ENCODE measurements at places on chromosomes 6 and 20.

DNA sequence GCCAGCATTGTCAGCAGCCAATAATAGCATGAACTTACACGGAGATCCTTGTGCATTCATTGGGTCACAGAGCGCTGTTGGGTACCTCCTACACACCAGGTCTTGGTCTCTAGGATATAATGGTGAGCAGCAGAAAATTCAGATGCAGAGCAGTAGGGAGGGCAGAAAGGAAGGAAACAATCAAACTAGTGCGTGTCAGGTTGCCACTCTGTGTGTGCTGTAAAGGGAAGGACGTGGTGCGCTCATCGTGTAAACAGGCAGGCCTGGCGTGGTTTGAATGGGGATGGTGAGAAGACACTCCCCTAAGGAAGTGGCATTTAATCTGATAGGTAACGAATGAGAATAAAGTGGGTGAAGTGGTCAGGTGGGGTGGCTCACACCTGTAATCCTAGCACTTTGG is 336.4 kb downstream of the CDH26 start:
- DNase-seq, result no peak

DNA sequence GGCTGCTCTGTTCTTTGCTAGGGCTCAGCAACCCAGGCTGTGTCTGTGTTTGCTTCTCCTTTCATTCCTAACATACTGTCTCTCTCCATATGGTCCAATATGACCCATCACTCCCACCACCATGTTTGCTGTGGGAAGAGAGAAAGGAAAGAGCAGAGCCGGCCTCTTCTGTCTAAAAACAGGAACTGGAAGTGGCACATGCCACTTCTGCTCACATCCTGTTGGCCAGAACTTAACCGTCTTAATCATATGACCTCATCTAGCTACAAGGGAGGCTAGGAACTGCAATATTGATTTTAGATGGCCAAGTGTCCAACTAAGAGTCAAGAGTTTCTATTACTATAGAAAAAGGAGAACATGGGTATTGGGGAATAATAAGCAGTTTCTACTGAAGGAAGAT is 212.5 kb upstream of the CHD6 start:
- DNase-seq, result no peak

DNA sequence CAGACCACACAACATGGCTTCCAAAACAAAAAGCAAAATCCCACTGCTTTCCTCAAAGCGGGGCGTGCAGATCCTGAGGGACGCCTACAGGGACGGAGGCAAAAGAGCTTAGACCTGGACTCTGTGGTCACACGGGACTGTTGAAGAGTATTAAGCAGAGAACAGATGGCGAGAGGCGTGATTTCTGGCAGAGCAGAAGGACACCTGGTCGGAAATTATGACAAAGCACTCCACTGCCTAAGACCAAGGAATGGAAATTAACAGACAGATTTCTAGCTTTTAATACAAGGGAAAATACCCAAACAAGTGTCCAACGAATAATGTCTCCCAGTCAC is 15.4 kb downstream of the CST7 start:
- peak; percentile 11 for DNase-seq

DNA sequence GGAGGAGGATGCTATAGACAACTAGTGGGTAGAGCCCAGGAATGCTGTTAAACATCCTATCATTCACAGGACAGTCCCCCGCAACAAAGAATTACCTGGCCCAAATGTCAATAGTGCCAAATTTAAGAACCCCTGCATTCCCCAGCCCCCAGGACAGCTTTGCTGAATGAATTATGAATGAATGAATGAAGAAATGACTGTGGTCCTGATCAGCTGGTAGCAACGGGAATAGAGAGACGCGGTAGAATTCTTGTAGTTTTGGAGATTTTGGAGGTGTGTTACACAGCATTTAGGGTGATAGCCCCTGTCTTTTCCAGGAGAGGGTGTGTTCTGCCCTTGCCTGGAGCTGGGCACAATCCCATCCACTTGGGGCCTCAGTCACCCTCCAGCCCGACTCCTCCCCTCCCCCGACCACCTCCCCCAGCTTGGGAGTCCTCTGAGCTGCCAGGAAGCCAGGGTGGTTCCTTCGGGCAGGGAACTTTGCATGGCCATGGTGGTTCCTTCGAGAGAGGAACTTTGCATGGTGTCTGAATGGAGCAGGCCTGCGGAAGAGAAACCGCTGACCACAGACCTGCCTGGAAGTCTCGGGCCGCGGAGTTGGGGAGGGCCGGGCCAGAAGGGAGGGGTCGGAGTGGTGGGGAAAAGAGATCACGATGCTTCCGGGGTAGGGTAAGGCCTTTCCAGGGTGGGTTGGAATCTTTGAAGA is 1.0 kb upstream of the HCK start:
- no peak for DNase-seq

DNA sequence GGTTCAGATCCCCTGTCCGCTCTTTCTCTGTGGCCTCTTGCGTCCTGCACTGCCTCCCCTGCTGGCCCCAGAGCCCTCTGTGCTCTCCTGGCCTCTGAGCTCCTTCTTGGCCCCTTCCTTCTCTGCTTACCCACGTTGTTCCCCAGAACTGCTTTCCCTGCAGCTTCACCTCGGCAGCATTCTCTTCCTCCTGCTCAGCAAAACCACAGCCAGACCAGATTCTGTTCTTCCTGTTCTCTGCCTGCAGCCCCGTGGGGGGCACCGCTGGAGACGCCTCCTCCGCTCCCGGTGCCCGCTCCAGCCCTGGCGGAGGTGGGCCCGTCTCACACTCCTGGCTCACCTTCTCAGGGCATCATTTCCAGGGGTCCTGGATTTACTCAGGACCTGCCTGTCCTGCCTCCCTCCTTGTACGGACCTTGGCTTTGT is 59.7 kb downstream of the TCP11 start:
- DNase-seq, result no peak

- DNase-seq, result no peak
Measured at GRCh38 chr20:8994045-8994444, 74.8 kb upstream of the PLCB4 start.

DNA sequence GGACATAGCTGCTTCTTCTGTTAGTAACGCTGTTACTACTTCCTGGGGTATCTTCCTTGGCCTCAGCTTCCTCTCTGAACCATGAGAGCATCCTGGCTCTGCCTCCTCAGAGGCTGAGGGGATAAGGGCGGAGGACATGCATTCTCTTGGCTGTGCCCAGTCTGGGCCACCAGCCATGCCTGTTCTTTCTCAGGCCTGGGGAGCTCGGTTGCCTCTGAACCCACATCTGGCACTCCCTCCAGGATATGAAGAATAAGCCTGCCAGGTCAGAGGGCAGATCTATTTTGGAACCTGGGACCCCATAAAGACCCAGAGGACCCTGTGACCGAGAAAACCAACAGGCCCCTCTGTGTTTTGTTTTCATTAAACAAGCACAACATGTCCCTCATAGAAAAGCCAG is 6.6 kb upstream of the ANGPT4 start:
- DNase-seq, result no peak
